ENCODE measurements at places on chromosomes 11 and 22.

DNA sequence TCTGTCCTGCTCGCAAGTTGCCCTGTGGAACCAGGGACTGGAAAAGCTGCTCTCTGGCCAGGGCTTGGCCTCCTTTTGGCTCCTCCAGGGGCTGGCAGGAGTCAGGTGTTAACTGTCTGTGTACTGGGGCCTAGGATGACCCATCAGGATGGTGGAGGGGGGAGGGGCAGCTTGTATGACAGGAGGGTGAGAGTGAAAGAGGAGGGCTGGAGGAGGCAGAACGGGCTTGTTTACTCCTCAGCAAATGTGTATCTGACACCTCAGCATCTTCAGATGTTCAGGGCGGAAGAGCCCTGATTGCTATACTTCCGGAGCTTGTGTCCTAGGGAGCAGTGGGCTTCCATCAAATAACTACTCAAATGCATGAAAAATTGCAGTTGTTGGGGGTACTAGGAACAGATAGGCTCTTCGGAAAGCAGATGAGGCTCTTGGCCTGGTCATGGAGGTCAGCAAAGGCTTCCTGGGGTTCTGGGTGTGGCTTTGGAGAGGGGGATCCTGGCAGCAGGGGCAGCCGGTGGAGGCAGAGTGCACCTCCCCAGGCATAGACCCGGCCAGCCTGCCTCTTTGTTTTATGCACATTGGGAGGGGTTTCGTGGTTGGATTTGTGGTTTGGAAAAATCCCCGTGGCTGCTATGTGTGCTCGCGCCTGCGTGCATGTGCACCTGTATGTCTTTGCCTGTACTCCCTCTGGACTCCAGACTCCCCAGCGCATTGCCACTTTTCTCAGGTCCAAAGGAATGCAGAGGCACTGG is 31.2 kb downstream of the CD82 start:
- no peak for DNase-seq

DNA sequence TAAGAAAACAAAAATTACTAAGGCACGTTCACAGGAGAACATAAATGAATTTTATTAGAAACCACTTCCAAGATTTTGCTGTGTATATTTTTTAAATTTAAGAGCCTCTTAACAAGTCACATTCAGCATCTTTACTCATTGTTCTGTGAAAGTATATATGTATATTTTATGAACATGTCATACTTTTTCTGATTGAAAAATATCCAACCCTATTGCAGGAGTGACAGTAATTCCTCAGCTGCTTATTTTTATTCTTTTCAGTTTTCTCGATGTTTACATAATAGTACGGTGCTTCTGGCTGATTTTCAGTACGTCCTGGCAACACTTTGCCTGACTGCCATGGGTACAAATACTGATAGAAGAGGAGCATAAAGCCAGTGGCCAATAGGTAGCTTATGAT is 41.8 kb downstream of the XKR3 start:
- DNase-seq, result no peak

DNA sequence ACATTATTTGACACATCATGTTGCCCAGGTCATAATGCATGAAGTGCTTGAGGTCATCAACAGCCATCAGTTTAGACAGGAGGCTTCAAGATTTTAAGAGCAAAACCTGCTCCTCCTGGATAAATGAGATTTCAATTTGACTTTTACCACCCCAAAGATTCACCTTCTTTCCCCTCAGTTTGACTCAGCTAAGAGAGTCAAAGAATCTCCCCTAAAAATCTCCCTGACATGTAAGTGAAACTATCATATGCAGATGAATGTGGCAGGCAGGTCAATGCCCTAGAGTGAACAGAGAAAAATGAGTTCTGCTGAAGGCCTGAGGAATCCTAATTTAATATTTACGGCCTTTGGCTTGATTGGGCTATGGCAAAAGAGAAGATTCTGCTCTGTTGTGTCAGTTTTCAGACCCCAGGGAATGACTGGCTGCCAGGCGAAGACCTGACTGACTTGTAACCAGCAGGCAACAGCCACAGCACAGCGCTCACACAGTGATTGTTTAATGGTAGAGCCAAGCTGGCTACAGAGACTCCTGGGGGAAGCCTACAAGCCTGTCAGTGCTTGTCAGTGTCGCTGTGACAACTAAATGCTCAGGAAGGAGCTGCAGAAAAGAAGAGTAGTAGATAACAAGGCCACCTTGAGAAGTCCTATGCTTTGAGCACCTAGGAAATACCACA is 491.2 kb upstream of the LRRC4C start:
- no peak for DNase-seq

- DNase-seq, result peak; percentile 34
These were observed at the start of gene MMP7 for GRCh38 chr11:102530558-102530957. Gene MMP7 (minus strand): TSS chr11:102530747. CDS start chr11:102530700, 47 bp downstream.

- DNase-seq, result no peak
These were observed 94.1 kb downstream of the MTMR3 start for GRCh38 chr22:29977107-29977506.

- DNase-seq, result no peak
These were observed 75.9 kb downstream of the BARX2 start for GRCh38 chr11:129451524-129451923.

DNA sequence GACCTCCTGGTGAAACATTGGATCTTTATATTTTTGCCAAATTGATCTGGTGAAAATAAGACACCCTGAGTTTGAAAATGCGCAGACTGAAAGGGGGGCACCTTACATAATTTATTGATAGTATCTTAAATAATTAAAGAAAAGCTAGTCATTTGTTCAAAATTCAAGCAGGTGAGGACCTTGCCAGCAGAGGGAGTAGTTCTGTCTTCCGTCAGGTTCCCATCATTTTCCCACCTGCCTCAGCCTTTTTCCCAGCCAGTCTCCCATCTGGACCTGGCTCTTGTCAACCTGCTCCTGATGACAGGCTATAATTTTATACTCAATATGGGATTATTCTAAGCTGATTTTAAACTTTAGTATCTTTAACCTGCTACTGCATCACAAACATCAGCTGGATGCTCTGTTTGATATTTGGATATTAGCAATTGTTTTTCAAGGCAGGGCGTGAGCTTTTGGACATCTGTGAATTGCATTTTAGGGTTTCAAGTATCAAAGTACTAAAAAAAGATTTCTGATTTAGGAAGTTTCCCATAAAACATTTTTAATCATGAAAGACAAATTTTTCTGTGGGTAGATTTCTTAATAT is 132.0 kb downstream of the ELP4 start:
- peak; percentile 42 for DNase-seq

DNA sequence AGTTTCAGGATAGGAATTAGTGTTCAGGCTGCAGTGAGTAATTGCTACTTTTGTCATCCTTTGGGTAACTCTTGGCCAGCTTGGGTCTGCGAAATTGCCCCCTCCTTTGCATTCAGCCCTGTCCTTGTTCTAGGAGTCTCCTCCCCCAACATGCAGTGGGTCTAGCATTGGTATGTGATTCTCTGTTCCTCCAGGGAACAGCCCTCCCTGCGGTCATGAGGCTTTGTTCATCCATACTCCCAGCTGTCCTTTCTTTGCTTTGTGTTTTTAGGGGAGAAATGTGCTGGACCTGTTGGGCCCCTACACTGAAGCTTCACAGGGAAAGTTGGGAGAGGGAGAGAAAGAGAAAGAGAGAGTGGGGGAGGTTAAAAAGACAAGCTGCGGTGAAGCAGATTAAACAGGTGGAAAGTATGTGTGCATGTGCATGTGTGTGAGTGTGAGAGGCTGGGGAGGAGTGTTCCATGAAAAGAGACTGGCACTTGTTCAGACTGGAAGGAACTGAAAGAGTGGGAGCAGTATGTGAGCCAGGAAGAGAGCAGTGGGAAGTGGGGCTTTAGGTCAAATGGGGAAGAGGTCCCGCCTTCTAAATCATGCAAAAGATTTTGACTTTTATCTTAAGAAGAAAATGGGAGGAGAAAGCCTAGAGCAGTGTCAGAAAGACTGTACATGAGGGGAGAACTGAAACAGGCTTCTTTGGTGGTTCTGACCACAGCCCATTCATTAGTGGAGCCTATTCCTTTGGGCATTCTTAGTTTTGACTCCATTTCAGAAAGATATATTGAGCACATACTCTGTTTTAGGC is 17.9 kb upstream of the SESN3 start:
- no peak for DNase-seq

- DNase-seq, result no peak
These were observed 19.2 kb upstream of the OR56A3 start for GRCh38 chr11:5922749-5923426.
